ENCODE measurements at places on chromosomes 13 and 19. TPM values are rescaled to one million over a fixed set of nuclear protein-coding genes. Genes with fewer than 3 reads are reported as not detected.
A peak's percentile ranks its signal among the peaks of the same experiment; 100 is the strongest.

Gene CRX
- total RNA-seq = not detected

Gene DDX39A
- total RNA-seq = 107 TPM

GRCh38 chr13:43139211-43139610 lies 115.8 kb downstream of the DNAJC15 start:
- no peak overlapping the region for H3K27ac ChIP-seq
- no peaks in the 10 kb centered on the region for H3K4me1 ChIP-seq

GRCh38 chr13:90717451-90717936 lies 630.0 kb upstream of the MIR17HG start:
- peak; percentile 17 for DNase-seq
- H3K4me1 ChIP-seq = no peaks in the 10 kb centered on the region
- H3K27me3 ChIP-seq = no peaks in the 10 kb centered on the region
- no peak overlapping the region for H3K27ac ChIP-seq

DNA sequence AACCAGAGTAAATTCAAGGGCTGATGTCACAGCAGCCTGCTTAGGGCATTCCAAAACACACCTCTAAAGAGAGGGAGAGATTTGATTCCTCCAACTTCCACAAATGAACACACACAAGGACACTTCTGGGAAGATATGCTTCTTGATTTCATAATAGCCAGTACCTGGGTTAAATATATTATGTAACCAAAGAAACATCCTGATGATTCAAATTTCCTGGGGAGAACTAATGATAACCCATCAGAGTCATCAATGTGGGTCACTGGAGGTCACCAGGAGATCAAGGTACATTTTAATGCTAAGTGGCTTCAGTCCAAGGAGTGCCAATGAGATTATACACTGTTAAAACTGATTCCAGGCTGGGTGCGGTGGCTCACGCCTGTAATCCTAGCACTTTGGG lies 54.0 kb upstream of the DOCK9 start:
- no peaks in the 10 kb centered on the region for H3K4me1 ChIP-seq
- DNase-seq = no peak
- no peak overlapping the region for H3K4me3 ChIP-seq
- no peaks in the 10 kb centered on the region for H3K27me3 ChIP-seq
- H3K27ac ChIP-seq = no peak overlapping the region

- H3K27me3 ChIP-seq = no peaks in the 10 kb centered on the region
- peak; percentile 96 for DNase-seq
- no peaks in the 10 kb centered on the region for H3K36me3 ChIP-seq
- H3K27ac ChIP-seq = peak overlapping the region; percentile 93
- H3K4me3 ChIP-seq = no peak overlapping the region
Observed at GRCh38 chr19:11142528-11143171, 12.9 kb downstream of the SPC24 start.

Gene LILRB5
- 6.8 TPM for total RNA-seq

Gene KCNN4
- total RNA-seq = 33.9 TPM
